ENCODE measurements at places on chromosomes 11 and 22. TPM values are rescaled to one million over a fixed set of nuclear protein-coding genes. Genes with fewer than 3 reads are reported as not detected.

Gene PPFIBP2
- 45.9 TPM for total RNA-seq

- H3K27ac ChIP-seq, result peak overlapping the region; percentile 86
- no peak for DNase-seq
- H3K27me3 ChIP-seq, result no peaks in the 10 kb centered on the region
- peaks cover 22% of the 10 kb centered on the region for H3K4me1 ChIP-seq
- peak overlapping the region; percentile 74 for H3K4me3 ChIP-seq
These were observed 599 bp downstream of the TIMM10B start for GRCh38 chr11:6481924-6482275.

DNA sequence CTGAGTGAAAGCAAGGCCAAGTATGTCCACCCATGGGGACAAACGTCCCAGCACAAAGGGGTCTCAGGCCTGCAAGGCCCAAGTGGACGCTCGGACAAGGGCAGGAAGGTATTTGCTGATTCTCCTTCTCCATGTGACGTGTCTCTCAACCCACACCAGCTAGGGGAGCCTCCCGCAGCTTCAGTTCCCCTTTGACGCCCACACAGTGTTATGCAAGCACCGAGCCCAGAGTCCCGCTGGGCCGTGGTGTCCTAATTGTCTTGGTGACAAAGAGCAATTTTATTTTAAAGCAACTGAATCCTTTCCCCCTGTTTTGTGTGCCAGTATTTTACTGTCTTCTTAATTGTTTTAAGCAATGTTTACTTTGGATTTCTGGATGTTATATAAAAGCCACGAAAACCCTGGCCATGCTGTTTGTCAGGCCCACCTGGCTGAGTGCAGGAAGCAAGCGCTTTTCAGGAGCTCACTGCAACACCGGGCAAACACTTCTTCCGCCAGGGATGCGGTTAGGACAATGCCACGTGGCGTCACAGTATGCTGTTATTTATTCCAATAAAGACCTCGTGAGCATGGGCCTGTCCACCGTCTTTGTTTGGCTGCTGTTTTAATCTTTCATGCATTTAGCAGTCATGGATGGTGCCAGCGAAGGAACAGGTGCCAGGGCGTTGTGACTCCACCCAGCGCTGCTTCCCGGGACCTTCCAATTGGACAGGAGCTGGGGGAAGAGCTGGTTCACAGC, 8.2 kb upstream of the PARVG start:
- no peak for DNase-seq
- H3K36me3 ChIP-seq, result no peaks in the 10 kb centered on the region
- no peak overlapping the region for H3K4me3 ChIP-seq
- H3K27me3 ChIP-seq, result no peaks in the 10 kb centered on the region

GRCh38 chr11:66281001-66281400, 3.0 kb downstream of the CNIH2 start:
- no peak overlapping the region for H3K27ac ChIP-seq
- H3K4me3 ChIP-seq, result no peak overlapping the region
- H3K4me1 ChIP-seq, result peaks cover 15% of the 10 kb centered on the region
- H3K36me3 ChIP-seq, result peaks cover 19% of the 10 kb centered on the region
- DNase-seq, result no peak

DNA sequence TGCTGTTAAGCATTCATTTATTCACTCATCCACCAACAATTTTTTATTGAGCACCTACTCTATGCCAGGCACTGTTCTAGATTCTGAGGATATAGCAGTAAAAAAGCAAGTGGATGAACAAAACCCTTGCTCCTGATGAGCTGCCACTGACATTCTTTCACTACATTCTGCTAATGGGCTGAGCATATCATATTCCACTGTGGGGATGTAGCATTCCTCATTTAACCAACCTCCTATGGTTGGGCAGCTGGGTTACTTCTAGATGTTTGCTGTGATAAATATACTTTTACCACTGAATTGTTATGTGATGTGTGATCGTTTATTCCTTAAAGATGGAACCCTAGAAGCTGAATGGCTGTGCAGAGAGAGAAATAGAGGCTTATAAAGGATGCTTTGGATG, 176.9 kb downstream of the MN1 start:
- H3K36me3 ChIP-seq, result no peaks in the 10 kb centered on the region
- no peak overlapping the region for H3K27ac ChIP-seq
- no peaks in the 10 kb centered on the region for H3K27me3 ChIP-seq
- DNase-seq, result no peak

DNA sequence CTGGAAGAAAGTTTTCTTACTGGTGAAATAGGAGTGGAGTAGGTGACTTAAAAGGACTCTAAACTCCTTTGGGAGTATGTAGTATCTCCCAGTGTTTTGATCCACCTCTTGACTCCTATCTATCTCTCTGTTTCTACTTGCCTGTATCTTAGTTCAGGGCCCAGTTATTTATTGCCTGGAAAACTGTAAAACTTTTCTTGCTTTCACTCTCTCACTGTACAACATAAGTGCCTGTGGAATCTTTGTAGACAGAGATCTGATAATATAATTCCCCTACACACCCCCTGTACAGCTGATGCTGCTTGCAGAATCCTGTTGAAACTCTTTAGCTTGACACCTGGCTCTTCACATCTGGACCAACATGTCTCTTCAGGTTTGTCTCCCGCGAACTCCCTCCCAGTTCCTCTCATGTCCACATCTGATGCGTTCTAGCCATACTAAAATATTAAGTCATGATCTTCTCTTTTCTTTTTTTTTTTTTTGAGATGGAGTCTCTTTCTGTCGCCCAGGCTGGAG, 26.5 kb upstream of the SESN3 start:
- no peak overlapping the region for H3K4me3 ChIP-seq
- H3K36me3 ChIP-seq, result no peaks in the 10 kb centered on the region
- H3K4me1 ChIP-seq, result peaks cover 31% of the 10 kb centered on the region
- H3K27ac ChIP-seq, result no peak overlapping the region
- H3K27me3 ChIP-seq, result no peaks in the 10 kb centered on the region
- DNase-seq, result no peak

- H3K27ac ChIP-seq, result no peak overlapping the region
- H3K36me3 ChIP-seq, result no peaks in the 10 kb centered on the region
- DNase-seq, result no peak
These were observed 185.4 kb downstream of the IGLL1 start for GRCh38 chr22:23394525-23395326.

DNA sequence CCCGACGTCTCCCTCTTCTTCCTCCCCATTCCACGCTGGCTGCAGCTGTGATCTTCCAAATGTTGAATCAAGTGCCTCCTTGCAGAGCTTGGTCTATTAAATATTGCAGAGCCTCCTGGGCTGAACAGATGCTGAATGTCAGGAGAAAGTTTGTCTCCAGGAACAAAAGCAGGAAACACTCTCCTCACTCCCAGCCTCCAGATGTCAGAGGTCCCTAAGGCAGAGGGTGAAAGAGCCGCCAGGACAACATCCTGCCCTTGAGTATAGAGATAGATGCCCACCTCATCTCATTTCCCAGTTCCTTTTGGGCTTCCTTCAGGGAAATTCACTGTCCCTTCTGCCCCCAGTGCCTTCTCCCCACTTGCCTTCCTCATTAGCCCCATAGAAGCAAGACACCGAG, 40.8 kb upstream of the IGSF9B start:
- no peak overlapping the region for H3K4me3 ChIP-seq
- H3K4me1 ChIP-seq, result no peaks in the 10 kb centered on the region
- no peaks in the 10 kb centered on the region for H3K36me3 ChIP-seq
- no peaks in the 10 kb centered on the region for H3K27me3 ChIP-seq
- DNase-seq, result no peak
- no peak overlapping the region for H3K27ac ChIP-seq

All from naive thymus-derived CD4-positive, alpha-beta T cell (primary cell).